Ovary (tissue), 10 donors: ENCODE measurements at places on chromosomes 4 and X.

- no peak overlapping the region for H3K27ac ChIP-seq
- no peaks in the 10 kb centered on the region for H3K27me3 ChIP-seq
- no peaks in the 10 kb centered on the region for H3K36me3 ChIP-seq
Measured at GRCh38 chr4:52964011-52964410, 101.9 kb downstream of the RASL11B start.

GRCh38 chr4:15963576-15963975, 601 bp upstream of the FGFBP2 start:
- no peak overlapping the region for H3K27ac ChIP-seq
- no peaks in the 10 kb centered on the region for H3K27me3 ChIP-seq
- H3K36me3 ChIP-seq = no peaks in the 10 kb centered on the region
- no peaks in the 10 kb centered on the region for H3K4me1 ChIP-seq

DNA sequence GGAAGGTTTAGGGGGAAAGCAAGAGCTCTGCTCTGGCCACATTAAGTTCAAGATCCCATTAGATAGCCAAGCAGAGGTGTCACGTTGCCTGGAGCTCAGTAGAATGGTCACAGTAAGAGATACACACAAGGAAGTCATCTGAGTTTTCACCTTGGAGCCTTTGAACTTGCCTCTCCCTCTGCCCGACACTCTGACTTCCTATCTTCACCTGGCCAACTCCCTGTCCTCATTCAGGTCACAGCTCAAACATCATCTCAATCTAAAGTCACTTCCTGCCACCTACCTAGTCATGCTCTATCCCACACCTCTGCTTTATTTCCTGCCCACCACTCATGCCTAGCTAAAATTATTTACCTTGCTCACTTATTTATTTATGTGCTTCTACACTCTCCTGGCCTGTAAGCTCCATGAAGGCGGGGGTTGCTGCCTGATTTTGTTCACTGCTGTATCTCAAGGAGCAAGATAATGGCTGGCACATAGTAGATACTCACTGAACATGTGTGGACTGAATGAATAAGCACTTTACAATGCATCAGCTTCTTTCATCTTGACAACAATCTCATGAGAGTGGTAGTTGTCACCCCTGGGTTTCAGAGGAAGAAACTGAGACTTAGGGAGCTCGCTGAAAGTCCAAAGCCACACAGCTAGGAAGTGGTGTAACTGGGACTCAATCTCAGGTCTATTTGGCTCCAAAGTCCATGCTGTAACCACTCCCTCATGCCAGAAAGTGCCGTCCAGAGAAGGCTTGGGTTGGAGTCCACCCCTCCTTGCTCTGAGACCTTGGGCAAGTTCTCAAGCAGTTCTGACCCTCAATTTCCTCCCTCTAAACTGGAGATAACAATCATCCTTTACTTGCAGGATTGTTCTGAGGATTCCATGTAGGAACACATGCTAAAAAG, 40.3 kb downstream of the EFNB1 start:
- no peaks in the 10 kb centered on the region for H3K36me3 ChIP-seq
- no peaks in the 10 kb centered on the region for H3K27me3 ChIP-seq
- no peak for DNase-seq
- H3K4me1 ChIP-seq = no peaks in the 10 kb centered on the region

GRCh38 chrX:40007756-40008705, 89.7 kb downstream of the BCOR start:
- no peaks in the 10 kb centered on the region for H3K27me3 ChIP-seq
- no peaks in the 10 kb centered on the region for H3K36me3 ChIP-seq
- peaks cover 7% of the 10 kb centered on the region for H3K4me1 ChIP-seq

- no peak overlapping the region for H3K4me3 ChIP-seq
- no peaks in the 10 kb centered on the region for H3K4me1 ChIP-seq
- DNase-seq = no peak
- no peaks in the 10 kb centered on the region for H3K36me3 ChIP-seq
Measured at GRCh38 chr4:15958562-15958961, 4.4 kb downstream of the FGFBP2 start.

DNA sequence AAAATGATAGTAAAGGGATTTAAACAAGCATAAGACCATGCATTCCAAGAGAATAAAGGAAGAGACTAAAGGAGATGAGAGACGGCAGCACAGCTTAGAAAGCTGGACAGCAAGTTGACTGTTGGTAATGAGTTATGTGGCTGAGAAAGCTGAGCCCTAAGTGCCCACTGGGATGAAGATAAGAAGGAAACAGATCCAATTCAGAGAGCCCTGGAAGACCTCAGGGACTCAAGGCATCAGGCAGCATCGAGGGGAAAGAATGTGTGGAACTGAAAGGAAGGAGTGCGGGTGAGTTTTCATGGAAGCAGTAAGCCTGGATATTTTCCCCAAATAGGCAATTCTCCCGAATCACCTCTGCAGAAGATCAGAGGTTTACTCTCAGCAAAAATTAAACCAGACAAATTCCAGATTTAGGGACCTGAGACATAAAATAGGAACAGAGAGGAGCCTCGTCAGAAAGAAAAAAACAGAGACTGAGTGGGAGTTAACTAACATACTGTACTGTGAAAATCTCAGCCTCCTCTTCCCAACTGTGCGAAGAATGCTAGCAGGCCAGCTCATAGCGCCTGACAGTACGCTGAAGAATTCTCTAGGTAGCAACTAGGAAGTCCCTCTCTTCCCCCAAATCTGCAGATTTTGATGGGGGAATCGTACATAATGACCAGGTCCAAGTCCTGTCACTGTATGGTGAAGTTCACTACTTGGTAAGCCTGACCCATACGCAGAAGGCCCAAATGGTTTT, 187.7 kb upstream of the TAPT1 start:
- H3K36me3 ChIP-seq = no peaks in the 10 kb centered on the region
- H3K4me1 ChIP-seq = no peaks in the 10 kb centered on the region
- no peak overlapping the region for H3K27ac ChIP-seq
- no peak for DNase-seq
